ENCODE measurements at places on chromosomes 3 and 15. TPM values are rescaled to one million over a fixed set of nuclear protein-coding genes. Genes with fewer than 3 reads are reported as not detected.

CATSPER2 gene
- 0.65 TPM for total RNA-seq

GOLGA6C gene
- total RNA-seq = not detected

CCR2 gene
- total RNA-seq = not detected

SPRED1 gene
- total RNA-seq = 29.0 TPM

MEX3B gene
- total RNA-seq = 8.9 TPM

MKRN3 gene
- total RNA-seq = not detected

PLCB2 gene
- not detected for total RNA-seq

GPR176 gene
- 47.6 TPM for total RNA-seq

NOP10 gene
- 275 TPM for total RNA-seq

TEX55 gene
- not detected for total RNA-seq

ZPLD1 gene
- total RNA-seq = not detected

LRRC3B gene
- total RNA-seq = not detected

ZNF860 gene
- total RNA-seq = 0.52 TPM

IQCF5 gene
- not detected for total RNA-seq

MYO5C gene
- not detected for total RNA-seq

CYP1A2 gene
- total RNA-seq = not detected

GASK1A gene
- 1.1 TPM for total RNA-seq

CHST13 gene
- not detected for total RNA-seq

PSMD6 gene
- total RNA-seq = 83.7 TPM

CYP11A1 gene
- not detected for total RNA-seq

ANKRD63 gene
- total RNA-seq = not detected

CA12 gene
- 10.3 TPM for total RNA-seq

SLC51A gene
- total RNA-seq = not detected

FEZF2 gene
- not detected for total RNA-seq

CHST14 gene
- total RNA-seq = 41.4 TPM

RHOV gene
- total RNA-seq = not detected

CCDC13 gene
- 1.8 TPM for total RNA-seq

AGTR1 gene
- 3.0 TPM for total RNA-seq

NEK10 gene
- total RNA-seq = not detected

XIRP1 gene
- total RNA-seq = not detected

CASR gene
- total RNA-seq = not detected

RLBP1 gene
- total RNA-seq = not detected

ROPN1 gene
- not detected for total RNA-seq

RBPMS2 gene
- total RNA-seq = not detected

STX19 gene
- not detected for total RNA-seq

MRAS gene
- 25.1 TPM for total RNA-seq

TRPM1 gene
- not detected for total RNA-seq

TMIE gene
- not detected for total RNA-seq

BCL2A1 gene
- total RNA-seq = 2.6 TPM

LTF gene
- total RNA-seq = not detected

ECE2 gene
- not detected for total RNA-seq
